Stimulated activated naive CD4-positive, alpha-beta T cell treated with Interleukin-2 at 50 U/mL for 16 hours (primary cell): ENCODE measurements at places on chromosomes 7 and 10.

DNA sequence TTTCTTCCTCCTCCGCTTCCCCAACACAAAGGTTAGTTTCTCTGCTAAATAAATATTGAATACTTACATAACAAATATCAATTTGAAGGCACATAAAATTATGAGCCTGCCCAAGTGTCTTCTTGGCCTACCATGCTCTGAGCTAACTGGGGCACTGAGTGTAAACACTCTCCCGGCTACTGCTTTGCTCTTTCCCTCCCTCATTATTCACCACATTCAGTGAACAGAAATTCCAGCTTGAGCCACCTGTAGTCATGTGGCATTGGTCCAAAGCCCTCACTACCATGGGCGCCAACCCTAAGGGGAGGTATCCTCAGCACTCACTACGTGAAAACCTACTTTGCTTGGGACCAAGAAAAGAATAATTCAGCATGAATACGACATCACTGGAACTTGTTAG lies 409.0 kb downstream of the KCNMA1 start:
- no peak for DNase-seq

DNA sequence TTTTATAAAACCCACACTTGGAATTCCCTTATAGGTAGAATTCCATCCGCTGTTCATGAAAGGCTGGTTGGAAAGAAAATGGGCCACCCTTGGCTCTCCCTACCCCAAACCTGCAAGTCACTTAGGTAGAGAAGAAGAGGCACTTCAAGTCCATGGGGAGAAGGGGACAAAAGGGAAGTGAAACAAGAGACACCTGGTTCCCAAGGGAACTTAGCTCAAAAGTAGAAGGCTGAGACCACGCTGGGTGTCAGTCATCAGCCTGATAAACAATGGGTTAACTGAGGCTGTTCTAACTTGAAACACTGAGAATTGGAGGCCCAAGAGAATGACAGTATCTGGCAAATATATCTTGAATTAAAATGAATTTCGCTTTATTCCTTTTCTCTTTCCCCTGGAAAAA lies 330.8 kb upstream of the NFE2L3 start:
- no peak for DNase-seq

DNA sequence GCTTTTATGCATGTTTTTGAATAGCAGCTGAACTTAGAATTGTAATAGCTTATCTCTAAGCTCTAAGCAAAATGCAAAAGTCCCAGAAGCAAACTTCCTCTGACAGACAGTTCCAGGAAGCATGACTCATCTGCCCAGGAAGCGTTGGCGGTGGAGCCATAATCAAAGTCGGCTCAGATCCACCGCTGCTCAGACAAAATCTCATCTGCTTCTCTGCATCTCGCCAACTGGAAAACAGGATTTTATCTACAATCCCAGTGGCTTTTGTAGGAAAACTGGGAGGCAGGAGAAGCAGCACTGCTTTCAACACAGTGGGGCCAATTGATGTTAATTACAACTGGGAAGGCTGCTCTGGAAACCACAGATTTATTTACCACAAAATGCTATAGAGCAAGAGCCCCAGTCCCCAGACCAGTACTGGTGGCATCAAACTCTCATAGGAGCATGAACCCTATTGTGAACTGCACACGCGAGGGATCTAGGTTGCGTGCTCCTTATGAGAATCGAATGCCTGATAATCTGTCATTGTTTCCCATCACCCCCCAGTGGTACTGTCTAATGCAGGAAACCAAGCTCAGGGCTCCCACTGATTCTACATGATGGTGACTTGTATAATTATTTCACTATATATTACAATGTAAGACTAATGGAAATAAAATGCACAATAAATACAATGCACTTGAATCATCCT lies 99.9 kb downstream of the CUBN start:
- DNase-seq, result peak; percentile 91

DNA sequence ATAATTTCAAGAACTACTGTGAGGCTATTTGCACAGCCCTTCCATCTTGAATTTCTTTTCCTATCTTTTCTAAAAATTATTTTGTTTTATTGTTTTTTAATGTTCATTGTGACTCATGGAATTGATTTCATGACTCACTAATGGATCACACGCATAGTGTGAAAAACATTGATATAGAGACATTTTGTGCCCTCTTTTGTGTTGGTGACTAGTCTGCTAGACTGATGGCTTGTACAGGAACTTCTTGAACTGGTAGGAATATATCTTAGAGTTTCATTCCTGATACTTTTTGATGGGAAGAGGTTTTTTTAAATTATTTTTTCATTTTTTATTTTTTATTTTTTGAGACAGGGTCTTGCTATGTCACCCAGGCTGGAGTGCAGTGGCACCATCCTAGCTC lies 12.6 kb upstream of the NOC3L start:
- DNase-seq, result no peak

- no peak for DNase-seq
These were observed 752 bp downstream of the DRGX start for GRCh38 chr10:49394933-49395740.

DNA sequence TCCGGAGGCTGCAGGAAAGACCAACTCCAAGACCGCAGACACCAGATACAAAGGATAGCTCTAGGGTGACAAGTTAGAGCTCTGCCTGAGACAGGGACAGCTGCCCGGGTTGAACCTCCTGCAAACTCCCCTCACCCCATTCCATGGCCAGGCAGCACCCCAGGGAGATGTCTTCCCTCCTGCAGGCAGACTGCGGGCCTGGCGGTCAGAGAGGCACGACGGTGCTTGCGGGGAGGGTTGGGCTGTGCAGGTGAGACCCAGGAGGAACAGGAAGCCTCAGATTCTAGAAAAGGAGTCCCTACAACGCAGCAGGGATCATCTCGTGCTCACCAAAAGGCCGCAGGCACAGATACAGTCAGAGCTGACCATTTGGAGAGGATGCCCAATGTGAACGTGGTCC lies 34.6 kb downstream of the CARD11 start:
- no peak for DNase-seq

GRCh38 chr7:149867762-149868622 lies 5.8 kb upstream of the ATP6V0E2 start:
- no peak for DNase-seq

DNA sequence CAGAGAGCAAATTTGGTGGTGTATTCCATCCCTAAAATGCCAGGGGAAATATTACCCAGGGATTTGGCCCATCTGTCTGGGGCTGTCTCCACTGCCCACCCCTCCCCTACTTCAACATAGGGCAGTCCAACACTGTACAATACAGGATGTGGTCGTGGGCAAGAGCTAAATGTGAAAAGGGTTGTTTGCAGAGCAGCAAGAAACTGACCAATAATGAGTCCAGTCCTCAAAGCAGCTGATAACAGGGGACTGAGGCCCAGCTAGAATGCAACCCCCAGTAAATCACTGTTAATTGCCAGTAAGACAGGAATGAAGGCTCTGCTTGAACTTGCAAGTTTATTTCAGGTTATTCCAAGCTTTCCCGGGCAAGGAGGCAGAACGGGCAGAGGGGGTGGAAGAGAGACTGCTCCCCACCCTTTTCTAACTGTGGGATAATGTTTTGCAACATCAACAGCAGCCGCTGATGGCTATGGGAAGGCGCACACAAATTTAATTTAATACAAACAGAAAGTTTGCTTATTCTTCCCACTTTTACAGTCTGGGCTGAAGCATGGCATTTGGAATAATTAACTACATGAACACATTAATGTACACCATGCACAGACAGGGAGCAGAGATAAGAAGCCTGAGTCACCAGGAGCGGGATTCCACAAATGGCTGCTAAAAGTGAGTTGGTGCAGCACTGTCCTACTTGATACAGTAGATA lies 36.8 kb downstream of the AFAP1L2 start:
- DNase-seq, result no peak

- no peak for DNase-seq
These were observed 111.7 kb downstream of the PODXL start for GRCh38 chr7:131444683-131445082.

GRCh38 chr7:6433784-6434615 lies 13.8 kb downstream of the DAGLB start:
- no peak for DNase-seq

DNA sequence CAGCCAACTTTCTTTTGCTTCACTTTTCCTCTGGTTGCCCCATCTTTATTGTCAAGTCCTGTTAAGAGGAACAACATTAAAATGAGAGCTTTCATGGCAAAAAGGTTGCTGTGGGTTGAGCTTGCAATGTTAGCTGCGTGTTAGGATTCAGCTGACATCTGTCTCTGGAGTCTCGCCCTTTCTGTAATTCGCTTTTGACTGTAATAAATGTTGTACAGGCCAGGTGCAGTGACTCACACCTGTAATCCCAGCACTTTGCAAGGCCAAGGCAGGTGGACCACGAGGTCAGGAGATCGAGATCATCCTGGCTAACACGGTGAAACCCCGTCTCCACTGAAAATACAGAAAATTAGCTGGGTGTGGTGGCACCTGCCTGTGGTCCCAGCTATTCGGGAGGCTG lies 24.1 kb downstream of the MNX1 start:
- DNase-seq, result no peak

- no peak for DNase-seq
These were observed 40.0 kb upstream of the PFKFB3 start for GRCh38 chr10:6162589-6163356.

- DNase-seq, result no peak
These were observed 20.7 kb downstream of the CHST3 start for GRCh38 chr10:71984809-71985388.

DNA sequence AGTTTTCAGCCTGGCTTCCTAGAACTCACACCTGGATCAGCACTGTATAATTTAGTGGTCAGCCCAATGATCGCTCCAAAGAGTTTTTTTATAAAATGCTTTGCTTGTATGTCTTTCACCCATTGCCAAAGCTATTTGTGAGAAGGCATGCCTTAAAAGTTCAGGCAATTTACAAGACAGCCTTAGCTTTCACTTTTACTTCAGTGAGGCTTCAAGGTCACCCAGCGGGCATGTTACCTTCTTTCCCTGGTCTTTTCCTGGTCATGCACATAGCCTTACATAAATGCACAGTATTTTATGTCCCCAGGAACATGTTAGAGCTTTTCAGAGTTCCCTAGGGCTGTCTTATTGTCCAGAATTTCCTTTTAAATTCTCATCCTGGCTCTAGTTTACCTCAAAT lies 179.9 kb upstream of the TMEM72 start:
- no peak for DNase-seq

DNA sequence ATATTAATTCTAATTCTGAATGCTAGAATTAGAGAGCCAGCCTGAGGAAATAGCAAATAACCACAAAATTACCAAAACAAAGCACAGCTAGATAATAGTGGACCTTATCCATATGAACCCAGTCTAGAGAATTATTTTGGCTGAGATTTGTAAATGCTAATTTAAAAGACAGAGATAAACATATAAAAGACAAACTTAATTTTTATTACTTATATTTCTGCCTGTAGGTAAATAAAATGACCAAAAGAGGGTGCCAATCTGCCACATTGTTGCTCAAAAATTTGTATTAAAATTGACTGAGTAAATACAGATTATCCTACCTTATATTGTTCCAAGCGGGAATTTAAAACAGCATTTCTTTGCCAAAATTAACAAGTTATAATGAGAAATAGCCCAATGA lies 20.2 kb downstream of the RTKN2 start:
- no peak for DNase-seq

DNA sequence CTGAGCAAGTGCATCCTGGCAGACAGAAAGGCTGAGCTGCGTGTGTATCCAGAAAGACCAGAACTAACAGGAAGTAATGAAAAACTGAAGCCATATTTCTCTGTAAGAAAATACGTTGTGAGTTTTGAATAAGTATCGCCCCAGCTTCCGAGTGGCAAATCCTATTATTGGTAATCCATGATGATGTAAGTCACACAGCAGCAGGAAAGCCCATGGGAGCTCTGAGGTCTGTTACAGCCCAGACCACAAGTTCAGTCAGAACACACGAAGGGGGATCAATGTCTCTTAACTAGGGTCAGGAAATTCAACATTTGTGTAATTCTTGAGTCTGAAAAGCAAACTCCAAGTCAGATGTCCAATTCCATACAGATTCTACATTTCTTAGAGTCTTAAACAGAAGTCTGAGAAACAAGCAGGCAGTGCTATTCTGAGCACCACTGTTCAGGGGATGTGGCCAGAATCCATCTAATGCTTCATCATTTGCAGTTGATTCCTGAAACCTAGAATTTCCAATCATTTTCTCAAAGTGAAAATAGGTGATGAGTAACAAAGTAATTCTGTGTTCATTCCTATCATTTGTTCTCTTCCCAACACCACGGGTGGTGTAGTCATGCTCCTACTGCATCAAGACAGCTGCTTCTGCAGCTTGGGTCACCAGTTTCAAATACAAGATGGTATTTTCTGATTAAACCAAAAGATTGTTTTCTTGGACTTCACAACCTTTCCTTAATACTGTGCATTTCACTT lies at the start of gene LRIT2:
Gene LRIT2, minus strand, starts transcription at position 118 of the 747 bp plus-strand sequence. Its CDS starts 24 bp downstream, at position 94.
- DNase-seq, result no peak

DNA sequence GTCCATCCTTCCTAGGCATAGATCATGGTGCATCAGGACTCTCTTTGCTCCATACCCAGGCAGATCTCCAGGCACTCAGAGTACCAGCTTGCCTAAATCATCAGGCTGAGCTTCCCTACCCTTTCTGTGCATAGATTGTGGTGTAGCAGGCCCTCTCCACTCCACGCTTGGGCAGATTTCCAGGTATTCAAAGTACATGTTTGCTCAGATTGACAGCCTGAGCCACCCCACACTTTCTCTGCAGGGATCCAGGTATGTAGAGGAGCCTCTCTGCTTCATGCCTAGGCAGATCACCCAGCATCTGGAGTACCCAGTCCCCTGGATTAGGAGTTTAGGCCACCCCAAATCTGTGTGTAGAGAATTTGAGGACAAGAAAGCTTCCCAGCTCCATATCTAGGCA lies 957.4 kb upstream of the LRRTM3 start:
- no peak for DNase-seq
